ENCODE measurements at places on chromosomes 13 and 19.

GRCh38 chr13:80011448-80012212 lies 329.3 kb downstream of the SPRY2 start:
- DNase-seq: no peak

DNA sequence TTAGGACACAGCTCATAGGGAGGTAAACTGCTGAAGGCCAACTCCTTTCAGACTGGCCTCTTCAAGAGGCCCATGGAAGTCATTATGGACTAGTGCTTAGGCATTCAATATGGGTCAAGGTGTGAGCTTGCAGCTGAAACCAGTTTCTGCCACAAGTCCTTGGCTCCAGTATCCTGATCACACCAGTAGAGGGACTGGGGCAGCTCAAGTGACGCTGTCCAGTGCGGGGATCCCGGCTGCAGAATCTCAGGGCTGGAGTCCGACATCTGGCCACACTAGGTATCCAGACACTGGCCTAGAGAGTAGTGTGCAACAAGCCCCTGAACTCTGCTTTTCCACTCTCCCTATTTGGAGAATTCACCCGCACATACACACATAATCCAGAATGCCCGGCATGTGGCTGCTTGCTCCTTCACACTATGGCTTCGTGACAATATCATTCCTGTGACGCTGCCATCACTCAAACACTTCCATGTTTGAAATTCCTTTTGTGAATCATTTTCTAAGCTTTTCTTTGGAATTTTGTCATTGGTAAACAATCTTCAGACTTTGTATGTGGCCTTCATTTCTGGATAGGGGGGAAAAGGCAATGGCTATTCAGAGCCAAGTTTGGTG lies 425.1 kb downstream of the EFNB2 start:
- no peak for DNase-seq

DNA sequence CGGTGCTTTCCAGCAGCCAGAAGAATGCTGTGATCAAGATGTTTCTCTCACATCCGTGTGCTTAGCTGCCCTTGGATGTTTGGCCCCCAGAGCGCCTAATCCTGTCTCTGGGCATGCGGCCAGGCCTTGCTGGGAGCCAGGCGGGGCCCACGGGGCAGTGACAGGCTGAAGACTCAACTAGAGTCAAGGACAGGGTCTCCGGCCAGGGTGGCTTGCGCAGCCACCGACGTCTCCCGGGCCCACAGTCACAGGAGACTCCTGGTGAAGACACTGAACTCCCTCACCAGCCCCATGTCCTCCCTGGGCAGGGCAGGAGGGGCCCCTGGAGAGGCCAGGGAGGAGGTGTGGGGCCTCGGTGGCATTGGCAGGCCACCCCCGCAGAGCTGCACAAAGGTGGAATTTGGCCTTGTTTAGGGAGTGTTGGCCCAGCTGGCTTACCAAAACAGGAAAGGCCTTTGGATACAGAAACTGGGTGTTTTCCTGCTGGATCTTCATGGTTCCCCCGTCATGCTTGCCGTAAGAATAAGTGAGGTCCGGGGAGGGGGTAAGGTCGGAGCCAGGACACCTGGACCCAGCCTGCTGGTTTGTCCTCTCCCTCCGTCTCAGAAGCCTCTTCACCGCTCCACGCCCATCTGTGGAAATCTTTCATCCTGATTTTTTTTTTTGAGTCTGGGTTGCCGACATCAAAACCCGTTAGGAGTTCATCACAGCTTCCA lies 10.0 kb upstream of the NDUFS7 start:
- DNase-seq: no peak

- DNase-seq: peak; percentile 54
These were observed 15.7 kb downstream of the RANBP3 start for GRCh38 chr19:5961969-5962945.

DNA sequence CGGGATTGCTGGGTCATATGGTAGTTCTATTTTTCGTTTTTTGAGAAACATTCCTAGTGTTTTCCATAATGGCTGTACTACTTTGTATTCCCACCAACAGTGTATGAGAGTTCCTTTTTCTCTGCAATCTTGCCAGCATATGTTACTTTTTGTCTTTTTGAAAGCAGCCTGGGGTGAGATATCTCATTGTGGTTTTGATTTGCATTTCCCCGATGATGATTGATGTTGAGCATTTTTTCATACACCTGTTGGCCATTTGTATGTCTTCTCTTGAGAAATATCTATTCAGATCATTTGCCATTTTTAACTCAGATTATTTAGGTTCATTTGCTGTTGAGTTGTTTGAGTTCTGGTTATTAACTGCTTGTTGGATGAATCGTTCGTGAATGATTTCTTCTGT lies 18.5 kb upstream of the ATP12A start:
- no peak for DNase-seq

GRCh38 chr19:45587873-45588272 lies 3.3 kb upstream of the OPA3 start:
- DNase-seq: no peak

DNA sequence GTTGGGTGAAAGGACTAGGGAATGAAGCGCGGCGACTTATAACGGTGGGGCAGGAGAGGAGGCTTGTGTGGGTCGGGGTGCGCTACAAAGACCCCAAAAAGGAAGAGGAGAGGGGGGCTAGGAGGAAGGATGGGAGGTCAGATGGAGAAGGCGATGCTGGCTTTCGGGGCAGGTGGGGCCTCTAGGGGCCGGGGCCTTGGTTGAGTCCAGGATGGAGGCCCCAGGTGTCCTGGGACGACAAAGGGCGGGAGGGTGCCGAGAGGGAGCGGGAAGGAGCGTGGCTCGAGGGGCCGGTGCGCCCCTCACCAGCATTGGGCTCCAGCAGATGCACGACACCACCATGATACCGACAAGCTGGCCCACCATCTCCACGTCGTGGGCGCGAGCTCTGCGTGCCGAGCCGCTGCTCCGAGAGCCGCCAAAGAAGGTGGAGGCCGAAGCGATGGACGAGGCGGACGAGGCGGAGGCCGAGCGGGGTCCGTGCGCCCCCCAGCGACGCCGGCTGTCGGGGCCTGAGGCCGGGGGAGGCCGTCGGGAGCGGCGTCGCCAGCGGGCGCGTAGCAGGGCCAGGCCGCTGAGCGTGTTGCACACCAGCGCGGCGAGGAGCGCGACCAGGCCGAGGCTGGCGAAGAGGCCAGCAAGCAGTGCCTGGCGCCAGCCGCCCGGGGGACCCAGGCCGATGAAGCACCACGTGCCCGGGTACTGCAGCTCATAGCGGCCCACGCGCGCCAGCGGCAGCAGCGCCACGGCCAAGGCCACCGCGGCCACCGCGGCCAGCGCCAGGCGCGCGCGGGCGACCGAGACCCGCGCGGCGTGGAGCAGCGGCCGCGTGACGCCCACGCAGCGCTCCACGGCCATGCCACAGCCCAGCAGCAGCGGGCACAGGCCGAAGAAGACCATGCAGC lies 1.8 kb downstream of the PTGER1 start:
- no peak for DNase-seq

GRCh38 chr13:34867590-34867989 lies 74.5 kb upstream of the NBEA start:
- DNase-seq: no peak

GRCh38 chr19:6023085-6023682 lies 45.2 kb upstream of the RANBP3 start:
- DNase-seq: no peak

DNA sequence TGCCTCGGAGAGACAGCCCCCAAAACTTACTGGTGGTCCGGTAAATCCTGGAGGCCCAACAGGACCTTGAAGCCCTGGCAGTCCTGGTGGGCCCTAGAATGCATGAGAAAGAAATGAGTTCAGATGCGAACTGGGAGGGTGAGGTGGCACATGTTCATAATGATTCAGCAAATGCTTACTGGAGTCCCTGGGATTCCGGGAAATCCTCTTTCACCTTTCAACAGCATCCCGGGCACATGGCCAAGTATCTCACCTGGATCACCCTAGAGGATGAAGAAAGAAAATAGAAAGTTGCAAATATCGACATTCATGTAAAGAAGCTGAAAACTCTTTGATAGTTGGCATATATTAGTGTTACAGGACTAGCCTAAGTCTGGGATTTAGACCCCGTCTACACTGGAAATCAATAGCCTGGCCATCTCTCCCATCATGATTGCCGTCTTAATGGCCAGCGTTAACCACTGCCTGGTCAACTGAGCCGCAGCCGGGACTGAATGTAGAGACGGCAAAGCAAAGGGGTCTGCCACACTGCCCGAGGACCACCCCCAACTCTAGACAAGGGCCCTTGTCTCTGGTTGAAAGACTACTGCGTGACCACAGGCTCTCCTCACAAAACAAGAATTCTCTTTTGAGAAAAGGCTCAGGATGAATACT lies 96.9 kb downstream of the COL4A1 start:
- DNase-seq: no peak

GRCh38 chr13:74046431-74046830 lies 87.8 kb downstream of the KLF12 start:
- DNase-seq: no peak

- DNase-seq: no peak
These were observed 23.5 kb downstream of the DHX34 start for GRCh38 chr19:47372603-47373002.

DNA sequence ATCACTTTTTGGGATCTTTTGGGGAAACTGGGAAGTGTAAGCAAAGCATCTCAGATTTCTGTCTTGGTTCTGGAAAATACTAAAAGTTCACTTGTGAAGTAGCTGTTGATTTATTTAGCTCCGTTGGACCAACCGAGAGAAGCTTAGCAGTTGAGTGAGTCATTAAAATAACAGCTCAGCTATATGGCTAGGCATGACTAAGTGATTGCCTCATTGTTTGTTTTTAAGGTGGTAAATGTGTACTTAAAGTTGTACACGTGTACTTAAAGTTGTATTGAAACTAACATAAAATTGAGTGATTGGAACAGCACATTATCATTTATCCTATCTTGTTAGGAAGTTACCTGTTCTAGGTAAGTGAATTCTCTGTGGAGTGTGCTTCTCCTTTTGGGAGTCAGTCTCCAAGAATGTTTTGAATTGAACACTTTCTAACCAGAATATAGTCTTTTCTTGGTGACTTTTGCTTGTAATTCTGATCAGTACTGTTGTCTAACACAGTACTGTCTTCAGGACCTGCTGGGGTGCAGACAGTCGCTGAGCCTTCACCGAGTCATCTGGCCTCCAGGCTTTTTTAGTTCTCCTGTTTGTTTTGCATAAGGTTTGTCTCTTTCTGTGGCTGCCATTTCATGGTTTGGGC lies 2.9 kb upstream of the DCUN1D2 start:
- no peak for DNase-seq

- DNase-seq: no peak
These were observed 34.4 kb downstream of the AP1M1 start for GRCh38 chr19:16232127-16232526.

GRCh38 chr13:85498774-85499173 lies 300.4 kb downstream of the SLITRK6 start:
- no peak for DNase-seq

DNA sequence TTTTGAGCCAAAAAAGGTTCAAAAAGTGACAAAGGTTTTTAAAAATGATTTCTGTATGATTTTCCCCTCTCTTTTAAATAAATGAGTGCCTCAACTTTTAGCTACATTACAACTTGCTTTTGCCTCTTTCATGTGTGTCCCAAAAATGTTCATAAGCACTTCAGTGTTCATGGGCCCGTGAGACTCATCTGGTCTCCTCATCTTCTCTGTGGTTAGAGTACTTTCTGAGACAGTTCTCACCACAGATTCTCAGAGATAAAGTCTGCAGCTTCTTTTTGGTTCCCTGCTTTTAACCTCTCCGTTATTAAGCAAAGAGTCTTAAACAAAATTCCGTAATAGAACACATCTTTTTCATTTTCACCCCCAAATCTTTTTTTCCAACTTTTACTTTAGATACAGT lies 156.9 kb downstream of the DLEU7 start:
- no peak for DNase-seq

DNA sequence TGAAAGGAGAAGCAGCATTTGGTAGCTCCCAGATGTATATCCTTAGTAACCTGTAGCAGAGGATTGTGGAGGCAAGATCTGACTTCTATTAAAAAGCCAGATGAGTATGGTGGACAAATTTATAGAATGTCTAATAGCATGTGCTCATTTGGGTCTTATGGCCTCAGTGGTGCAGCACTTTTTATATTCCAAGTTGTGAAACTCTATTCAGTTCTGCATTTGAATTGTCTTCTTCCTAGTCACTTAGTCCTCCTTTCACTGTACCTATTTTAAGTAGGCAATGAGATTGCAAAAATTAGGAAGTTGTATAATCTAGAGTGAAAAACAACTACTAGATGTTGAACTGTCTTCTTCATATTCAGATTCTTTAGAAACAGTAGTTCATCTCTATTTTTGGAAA lies 412.5 kb upstream of the PCDH9 start:
- no peak for DNase-seq

GRCh38 chr13:31638577-31638976 lies 100.7 kb upstream of the RXFP2 start:
- DNase-seq: no peak

DNA sequence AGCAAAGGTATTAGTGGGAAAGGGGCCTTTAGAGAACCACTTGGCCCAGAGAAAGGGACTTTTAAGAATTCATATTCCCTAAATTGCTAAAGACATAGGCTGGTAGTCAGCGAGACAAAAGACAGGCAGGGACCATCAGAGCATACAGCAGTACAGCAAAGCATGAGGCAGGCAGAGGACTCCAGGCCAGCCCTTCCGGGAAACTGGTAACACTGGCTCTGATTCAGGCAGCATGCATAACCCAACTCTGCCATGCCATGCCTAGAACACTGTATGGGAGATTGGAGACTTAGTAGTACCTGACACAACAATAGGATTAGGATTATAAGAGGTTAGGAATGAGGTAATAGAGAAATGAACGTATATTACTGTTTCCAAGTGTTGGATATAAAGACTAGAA lies 34.9 kb downstream of the CAB39L start:
- no peak for DNase-seq

- DNase-seq: peak; percentile 51
These were observed 107.2 kb downstream of the UQCRFS1 start for GRCh38 chr19:29105629-29106292.

DNA sequence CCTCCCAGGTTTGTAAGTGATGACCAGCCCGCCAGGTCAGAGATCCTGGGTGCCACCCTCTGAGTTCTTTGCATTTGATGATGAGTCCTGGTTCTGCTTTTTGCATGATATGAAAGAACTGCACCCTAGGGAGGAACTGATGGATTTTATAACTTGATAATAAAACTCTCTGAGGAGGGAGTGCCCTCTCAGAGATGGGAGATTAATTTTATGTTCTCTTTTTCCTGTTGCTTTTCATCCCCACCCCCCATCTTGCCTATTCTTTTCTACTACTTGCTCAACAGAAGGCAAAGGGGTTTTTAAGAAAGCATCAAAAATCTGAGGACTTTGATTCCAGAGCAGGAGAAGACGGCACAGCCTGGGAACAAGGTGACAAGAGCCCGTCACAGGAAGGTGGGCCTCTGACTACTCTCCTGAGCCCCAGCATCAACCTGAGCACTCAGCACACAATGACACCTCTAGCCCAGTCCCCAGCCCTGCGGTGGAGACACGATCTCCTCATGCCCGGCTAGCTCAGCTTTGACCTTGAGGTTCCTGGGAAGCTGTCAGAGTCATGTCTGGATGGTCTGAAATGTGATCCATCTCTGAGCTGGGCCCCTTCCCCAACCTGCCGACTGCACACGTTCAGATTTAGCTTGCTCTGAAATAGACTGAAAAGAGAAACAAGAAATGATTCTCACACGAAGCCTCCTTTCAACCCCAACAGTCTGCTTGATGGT lies 69.1 kb downstream of the SIAH3 start:
- no peak for DNase-seq

GRCh38 chr13:65460136-65460535 lies 1770.0 kb downstream of the PCDH9 start:
- DNase-seq: no peak

All from tibial artery (tissue), 4 donors.